ENCODE measurements at places on chromosomes 6 and 20.

DNA sequence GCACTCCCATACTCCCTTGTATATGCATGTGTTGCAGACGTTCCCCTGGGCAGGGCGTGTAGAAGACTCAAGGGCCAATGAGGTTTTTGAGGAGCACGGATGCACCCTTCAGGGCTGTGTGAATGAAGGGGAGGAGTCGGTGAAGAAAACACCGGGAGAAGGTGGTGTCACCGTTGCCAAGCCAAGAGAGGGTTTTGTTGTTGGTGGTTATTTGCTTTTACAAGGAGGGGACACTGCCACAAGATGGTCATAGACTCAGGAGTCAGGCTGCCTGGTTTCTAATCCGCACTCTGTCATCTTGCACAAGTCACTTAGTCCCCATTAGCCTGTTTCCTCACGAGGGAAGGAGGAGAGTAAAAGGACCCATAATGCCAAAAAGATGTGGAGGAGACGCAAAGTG lies 124.0 kb downstream of the PXDC1 start:
- DNase-seq = no peak

- no peak for DNase-seq
These were observed 211.6 kb upstream of the THEMIS start for GRCh38 chr6:128112494-128112893.

DNA sequence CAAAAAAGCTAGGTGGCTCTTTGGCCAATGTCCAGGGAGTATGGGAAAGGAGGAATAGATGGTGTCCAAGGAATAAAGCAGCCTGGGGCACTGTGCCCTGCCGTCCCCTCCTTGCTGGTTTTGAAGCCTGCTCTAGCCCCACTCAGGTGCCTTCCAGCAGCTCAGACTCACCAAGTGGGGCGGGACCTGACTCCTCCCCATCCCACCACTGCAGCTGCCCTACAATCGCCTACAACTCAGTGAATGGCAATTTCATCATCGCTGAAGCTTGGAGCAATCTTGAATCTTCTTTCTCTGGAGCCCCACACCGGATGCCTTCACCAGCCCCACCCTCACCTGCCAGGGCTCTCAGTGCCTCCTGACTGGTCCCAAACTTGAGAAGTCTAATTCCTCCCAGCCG lies 56.4 kb upstream of the NXT1 start:
- DNase-seq = no peak

DNA sequence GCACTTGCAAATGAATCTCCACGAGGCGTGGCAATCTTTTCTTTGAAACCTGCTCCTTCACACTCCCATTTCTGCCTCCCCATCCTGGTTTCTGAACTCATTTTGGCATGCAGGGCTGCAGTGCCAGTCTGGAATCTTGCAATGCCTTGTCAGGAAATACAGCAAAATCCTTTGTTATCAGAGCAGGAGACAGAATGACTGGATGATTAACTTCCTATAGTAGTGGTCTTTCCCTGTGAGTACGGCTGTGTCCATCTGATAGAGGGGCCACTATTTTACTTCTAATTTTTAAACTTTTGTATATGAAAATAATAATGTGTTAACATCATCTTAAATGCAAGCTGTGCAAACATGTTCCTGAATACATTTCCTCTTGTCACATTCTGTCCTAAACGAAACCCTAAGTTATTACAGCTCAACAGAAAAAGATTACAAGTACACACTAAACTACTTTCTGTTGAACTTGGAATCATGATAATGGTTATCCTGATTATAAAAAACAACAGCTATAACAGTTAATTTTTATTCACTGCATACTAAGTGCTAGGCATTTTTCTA lies 140.2 kb downstream of the KIF13A start:
- no peak for DNase-seq

All from AG04450 (cell line).